ENCODE measurements at places on chromosomes 11 and 22. TPM values are rescaled to one million over a fixed set of nuclear protein-coding genes. Genes with fewer than 3 reads are reported as not detected.
A peak's percentile ranks its signal among the peaks of the same experiment; 100 is the strongest.

- no peaks in the 10 kb centered on the region for H3K36me3 ChIP-seq
- peaks cover 5% of the 10 kb centered on the region for H3K4me1 ChIP-seq
- no peak overlapping the region for H3K27ac ChIP-seq
- no peak overlapping the region for H3K4me3 ChIP-seq
- no peak for DNase-seq
- H3K27me3 ChIP-seq: no peaks in the 10 kb centered on the region
These were observed 222.8 kb downstream of the DDX10 start for GRCh38 chr11:108887436-108888238.

DNA sequence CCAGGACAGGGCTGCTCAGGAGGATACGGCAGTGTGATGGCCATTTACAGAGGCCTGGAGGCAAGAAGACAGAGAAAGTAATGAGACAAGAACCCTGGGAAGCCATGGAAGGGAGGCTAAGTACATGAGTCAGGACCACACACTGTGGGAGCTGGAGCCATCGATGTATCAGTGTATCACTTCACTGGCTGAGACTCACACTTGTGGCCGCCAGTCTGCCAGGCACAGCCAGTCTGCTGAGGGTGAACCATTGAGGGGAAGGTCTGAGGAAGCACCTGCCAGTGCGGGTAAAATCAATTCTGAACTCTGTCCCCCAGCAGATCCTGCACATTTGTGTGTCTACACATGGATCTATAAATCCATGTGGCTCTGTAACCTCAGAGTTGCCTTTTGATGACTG is 195.6 kb downstream of the GRIK4 start:
- peaks cover 24% of the 10 kb centered on the region for H3K27me3 ChIP-seq
- no peak overlapping the region for H3K4me3 ChIP-seq
- no peaks in the 10 kb centered on the region for H3K36me3 ChIP-seq
- H3K4me1 ChIP-seq: peaks cover 12% of the 10 kb centered on the region
- H3K27ac ChIP-seq: no peak overlapping the region

- peak overlapping the region; percentile 46 for H3K27ac ChIP-seq
- H3K36me3 ChIP-seq: no peaks in the 10 kb centered on the region
- DNase-seq: no peak
- no peaks in the 10 kb centered on the region for H3K27me3 ChIP-seq
These were observed 96.2 kb downstream of the TSPAN18 start for GRCh38 chr11:44823006-44823405.

SH3BP1 gene
- total RNA-seq: 2.5 TPM

DNA sequence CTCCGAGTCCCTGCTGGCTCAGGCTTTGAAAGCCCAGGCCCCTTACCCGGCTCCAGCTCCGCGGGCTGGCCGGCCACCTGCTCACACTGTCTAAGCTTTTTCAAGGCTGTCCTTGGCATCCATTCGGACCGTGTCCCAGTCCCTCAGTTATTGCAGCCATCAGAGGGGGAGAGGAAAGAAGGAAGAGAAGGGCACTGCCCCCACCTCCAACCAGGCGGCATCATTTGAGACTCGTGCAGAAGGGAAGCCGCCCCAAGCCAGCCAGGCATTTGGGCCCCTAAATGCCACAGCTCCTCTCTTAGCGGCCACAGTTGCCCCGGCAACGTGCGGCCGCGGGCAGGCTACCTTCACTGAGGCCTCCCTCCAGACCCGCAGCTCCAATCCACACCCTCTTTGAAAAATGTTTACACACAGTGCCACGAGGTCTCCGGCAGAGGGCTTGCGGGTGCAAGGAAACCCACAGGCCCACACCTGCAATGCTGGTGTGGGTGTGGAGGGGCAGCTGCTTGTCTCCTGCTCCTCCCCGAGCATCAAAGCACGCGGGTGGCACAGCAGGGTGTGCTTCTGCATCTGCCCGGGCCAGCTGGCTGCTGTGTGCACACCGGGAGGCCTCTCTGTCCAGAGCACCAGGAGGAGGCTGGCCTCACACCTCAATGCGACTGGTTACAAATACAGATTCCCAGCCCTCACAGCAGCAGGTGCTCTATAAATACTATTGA is 124.4 kb downstream of the CTTN start:
- peaks cover 5% of the 10 kb centered on the region for H3K4me1 ChIP-seq
- peaks cover 60% of the 10 kb centered on the region for H3K27me3 ChIP-seq
- H3K27ac ChIP-seq: no peak overlapping the region
- H3K4me3 ChIP-seq: no peak overlapping the region

GGT1 gene
- total RNA-seq: 1.1 TPM

LDHAL6A gene
- not detected for total RNA-seq

THAP7 gene
- total RNA-seq: 17.8 TPM

DNA sequence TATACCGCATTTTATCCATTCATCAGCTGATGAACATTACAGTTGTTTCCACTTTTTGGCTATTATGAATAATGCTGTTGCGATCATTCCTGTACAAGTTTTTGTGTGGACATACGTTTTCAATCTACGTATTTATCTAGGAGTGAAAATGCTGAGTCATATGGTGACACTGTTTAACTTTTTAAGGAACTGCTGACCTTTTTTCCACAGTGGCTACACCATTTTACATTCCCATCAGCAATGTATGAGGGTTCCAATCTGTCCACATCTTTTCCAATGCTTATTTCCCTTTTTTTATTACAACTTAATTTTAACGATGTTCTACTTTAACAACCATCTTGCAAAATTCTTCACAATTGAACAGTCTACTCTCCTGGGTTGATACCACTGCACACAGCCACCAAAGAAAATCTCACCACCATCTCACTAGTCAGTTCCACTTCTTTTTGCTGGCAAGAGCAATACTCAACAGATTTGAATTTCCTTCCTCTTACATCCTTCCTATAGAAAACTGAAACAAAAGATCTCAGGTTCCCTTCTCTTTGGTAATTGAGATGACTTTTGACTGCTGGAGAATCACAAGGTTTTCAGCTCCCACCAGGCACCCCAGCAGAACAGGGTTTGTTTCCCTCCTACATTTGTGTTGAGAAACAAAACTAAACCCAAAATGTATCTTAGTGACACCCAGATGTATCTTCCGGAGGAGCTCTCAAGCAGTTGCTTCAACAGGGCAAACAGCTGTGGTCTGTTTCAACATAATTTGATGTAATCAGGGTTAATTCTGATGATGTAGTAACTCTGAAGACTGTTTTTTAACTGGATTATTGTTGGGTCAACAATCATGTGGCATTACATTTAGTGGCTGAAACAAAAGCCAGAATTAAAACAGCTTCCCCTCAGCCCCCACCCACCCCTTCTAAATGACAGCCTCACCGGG is 7.0 kb upstream of the GAB2 start:
- H3K4me3 ChIP-seq: no peak overlapping the region
- H3K4me1 ChIP-seq: peaks cover 21% of the 10 kb centered on the region
- no peak for DNase-seq
- no peaks in the 10 kb centered on the region for H3K27me3 ChIP-seq
- no peaks in the 10 kb centered on the region for H3K36me3 ChIP-seq
- peak overlapping the region; percentile 21 for H3K27ac ChIP-seq

DNA sequence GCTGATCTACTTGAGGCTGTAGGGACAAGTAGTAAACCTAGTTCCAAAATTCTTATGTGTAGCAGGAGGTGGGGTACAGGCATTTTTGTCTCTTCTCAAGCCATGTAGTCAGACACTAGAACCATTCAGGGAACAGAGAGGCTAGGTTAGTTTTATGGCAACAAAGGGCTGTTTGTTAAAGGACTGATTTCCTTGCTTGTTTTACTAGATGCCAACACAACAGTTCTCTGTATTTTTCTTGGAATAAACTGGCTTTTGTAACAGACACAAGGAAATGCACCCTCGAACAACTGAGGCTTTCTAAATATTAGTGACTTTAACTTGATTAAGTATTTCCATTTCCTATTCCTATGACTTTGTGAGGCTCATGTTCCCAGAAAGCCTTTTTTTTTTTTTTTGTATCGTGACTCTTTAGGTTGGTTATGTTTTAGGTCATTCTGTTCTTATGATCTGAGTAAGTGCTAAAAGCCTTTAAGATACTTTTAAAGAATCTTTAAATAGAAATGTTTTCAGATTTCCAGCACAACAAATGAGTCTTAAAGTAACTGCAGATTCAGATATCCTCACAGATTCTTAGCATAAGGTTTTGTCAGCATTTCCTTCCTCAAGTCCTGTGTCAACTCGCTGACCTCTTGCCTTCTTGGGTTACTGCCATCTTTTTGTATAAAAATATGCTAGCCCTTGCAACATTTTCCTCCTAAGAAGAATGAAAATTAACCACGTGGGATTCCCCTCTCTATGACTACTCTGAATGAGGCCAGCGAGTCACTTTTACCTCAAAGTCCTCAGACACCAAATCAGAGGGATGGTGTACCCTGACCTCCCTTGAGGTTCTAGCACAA is 92.5 kb downstream of the CCDC83 start:
- no peaks in the 10 kb centered on the region for H3K27me3 ChIP-seq
- no peaks in the 10 kb centered on the region for H3K36me3 ChIP-seq
- peak overlapping the region; percentile 69 for H3K27ac ChIP-seq
- H3K4me3 ChIP-seq: no peak overlapping the region

SMTNL1 gene
- not detected for total RNA-seq

DNA sequence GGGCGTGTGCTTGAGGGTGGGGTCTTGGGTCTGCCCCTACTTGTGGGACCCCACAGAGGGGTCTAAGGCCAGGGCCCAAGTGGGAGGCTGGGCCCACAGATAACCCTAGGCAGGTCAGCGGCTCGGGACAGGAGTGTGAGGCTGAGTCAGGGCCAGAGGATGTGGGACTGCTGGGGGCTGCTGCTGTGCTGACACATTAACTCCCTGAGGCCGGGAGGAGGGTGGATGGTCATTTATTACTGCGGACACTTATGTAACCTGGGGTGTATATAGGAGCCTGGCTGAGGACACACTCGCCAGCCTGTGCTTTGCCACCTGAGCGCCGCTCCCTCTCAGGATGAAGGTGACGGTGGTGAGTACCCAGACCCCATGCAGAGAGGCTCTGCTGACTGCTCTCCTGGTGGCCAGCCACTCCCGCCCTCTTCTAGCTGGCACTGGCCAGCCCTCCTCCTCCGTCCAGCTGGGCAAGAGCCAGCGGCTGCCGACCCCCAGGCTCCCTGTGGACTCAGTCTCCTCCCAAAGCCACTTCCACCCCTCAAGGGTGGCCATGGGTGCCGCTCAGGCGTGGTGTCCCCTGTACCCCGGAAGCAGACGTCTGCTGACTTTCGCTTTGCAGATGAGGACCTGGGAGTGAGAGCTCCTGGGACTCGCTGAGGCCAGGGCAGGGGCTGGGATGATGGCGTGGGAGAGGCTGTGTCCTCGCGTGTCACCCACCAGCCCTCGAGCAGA is at the start of gene MIOX:
MIOX (plus strand) TSS at position 299 of the 729 bp plus-strand sequence; CDS start at position 338, 39 bp downstream.
- H3K27ac ChIP-seq: no peak within 1 kb of the TSS
- peaks cover 79% of the 10 kb centered on the region for H3K27me3 ChIP-seq

MS4A4E gene
- 0.93 TPM for total RNA-seq

DNA sequence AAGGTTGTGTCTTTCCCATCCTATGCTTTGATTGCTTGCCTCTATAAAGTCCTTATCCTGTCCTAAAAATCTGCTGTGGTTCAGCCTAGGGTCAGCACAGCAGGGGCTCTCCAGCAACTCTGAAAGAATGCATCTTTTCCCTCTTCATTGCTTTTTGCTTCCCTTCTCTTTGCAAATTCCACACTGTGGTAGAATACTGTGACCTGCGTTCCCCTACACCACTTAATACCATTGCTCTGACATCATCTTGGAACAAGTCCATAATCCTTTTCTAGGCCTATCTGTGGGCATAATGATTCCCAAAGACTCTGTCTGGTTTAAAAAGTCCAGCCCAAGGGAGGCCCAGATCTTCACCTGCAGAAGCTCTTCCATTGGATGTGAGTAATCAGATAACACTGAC is 177.7 kb downstream of the NAV2 start:
- peaks cover 19% of the 10 kb centered on the region for H3K4me1 ChIP-seq
- H3K27ac ChIP-seq: no peak overlapping the region
- no peaks in the 10 kb centered on the region for H3K27me3 ChIP-seq
- no peak for DNase-seq

DNA sequence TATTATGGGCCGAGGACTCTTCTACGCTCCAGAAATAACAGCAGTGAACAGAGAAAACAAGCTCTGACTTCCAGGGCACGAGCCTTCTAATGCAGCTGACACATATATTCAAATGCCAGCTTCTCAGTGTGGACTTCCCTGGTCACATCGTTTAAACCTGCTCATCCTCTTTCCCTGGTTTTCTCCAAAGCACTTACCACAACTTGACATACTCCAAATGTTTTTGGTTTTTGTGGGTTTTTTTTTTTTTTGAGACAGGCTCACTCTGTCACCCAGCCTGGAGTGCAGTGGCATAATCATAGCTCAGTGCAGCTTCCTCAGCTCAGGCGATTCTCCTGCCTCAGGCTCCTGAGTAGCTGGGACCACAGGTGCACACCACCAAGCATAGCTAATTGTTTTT is 105.5 kb downstream of the MICAL3 start:
- peak overlapping the region; percentile 95 for H3K27ac ChIP-seq
- no peaks in the 10 kb centered on the region for H3K36me3 ChIP-seq
- no peaks in the 10 kb centered on the region for H3K27me3 ChIP-seq
- H3K4me1 ChIP-seq: peaks cover 98% of the 10 kb centered on the region
- H3K4me3 ChIP-seq: peak overlapping the region; percentile 14
